ENCODE measurements at places on chromosomes 5 and 9.

- DNase-seq = no peak
Measured at GRCh38 chr9:99180199-99180598, 41.5 kb downstream of the ALG2 start.

- no peak for DNase-seq
Measured at GRCh38 chr9:27053369-27054022, 48.0 kb upstream of the LRRC19 start.

DNA sequence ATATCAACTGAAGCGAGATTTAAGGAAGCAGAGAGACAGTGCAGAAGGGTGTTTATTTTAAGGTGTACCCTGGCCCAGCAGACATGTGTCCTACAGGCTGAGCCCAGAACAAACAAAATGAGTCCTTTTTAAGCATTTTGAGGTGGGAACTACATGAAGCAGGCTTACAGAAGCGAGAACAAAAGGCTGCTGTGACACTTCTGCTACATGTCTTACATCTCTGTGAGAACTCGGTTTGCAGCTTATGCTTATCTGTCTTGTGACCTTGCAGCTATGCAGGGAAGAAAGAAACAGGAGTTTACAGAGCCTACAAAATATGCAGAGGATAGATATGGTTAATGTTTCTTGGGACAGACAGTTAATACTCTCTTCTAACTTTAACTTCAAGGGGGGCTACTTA, 295.9 kb downstream of the CEMIP2 start:
- DNase-seq = no peak

DNA sequence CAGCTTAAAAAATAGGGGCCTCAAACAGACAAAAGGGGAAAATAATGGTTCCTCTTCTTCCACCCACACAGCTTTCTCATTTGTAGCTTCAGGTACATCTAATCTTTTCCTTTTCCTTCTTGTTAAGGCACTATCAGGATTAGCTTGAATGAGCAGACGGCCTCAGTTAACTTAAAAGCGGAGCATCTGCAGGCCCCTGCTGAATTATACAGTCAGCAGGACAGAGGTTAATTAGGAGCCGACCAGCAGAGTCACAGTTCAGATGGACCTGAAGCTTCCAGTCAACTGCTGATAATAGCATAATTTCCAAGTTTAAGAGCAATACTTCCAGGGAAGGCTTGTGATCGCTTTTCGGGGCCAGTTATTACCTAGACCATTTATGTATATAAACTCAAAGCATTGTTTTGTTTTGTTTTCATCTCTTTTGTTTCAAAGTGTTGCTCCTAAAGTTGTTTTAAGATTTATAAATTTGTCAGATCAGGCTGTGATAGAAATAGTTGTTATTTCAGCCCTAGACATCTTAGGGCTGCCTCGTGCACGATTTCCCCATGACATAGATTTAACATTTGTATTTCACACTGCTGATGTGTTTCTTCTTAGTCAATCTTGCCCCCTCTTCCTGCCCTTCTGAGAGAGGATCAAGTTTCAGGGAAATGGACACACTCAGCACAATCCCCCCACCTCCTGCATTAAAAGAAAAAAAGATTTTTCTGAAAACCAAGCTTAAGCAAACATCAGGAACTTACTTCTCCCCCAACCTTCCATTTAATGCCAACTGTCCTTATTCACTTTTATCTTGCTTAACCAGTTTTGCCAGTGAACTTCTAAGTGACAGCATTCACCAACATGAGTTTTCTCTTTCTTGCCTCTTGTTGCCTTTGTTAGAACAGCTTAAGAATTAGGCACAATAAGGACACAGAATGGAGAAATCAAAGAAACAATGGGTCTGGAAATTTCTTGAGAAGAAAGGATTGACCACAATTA, 449.8 kb downstream of the ARHGEF28 start:
- DNase-seq = no peak

GRCh38 chr9:95742821-95743220, 132.7 kb upstream of the ERCC6L2 start:
- no peak for DNase-seq

GRCh38 chr5:34043099-34043876, at the start of gene C1QTNF3:
Gene C1QTNF3 (minus strand): TSS chr5:34043213. CDS start chr5:34043125, 88 bp downstream.
- peak; percentile 31 for DNase-seq

DNA sequence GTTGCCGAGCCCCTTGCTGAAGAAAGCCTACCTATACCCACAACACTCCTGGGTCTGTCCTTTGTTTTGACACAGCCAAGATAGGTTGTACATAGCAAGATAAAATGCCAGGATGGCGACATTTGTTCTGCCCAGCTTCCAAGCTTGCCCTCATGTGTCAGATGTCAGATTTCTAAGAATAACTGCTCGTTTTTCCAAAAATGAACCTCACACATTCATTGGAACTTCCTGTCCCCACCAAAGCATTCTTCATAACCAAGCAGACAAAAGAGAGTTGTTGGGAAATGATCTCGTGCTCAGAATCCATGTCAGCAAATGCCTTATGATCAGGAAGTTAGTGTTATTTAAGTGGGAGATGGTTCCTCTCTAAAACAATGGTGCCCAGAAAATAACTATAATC, 210.1 kb downstream of the ZNF608 start:
- DNase-seq = no peak
